GM23338 (cell line): ENCODE measurements at places on chromosomes 7 and 10. TPM values are rescaled to one million over a fixed set of nuclear protein-coding genes. Genes with fewer than 3 reads are reported as not detected.

The CYP2C19 gene
- polyA plus RNA-seq, result not detected in 2 replicates

The LIPF gene
- polyA plus RNA-seq, result not detected in 2 replicates

The NPFFR1 gene
- polyA plus RNA-seq, result 0.05 TPM in 1 of 2 replicates, not detected in the other

The HHEX gene
- polyA plus RNA-seq, result 0.99 and 2.0 TPM in 2 replicates

The CRTAC1 gene
- polyA plus RNA-seq, result 0.47 and 0.63 TPM in 2 replicates

The CCDC3 gene
- polyA plus RNA-seq, result 1.4 and 1.9 TPM in 2 replicates

The CTNNA3 gene
- polyA plus RNA-seq, result 0.71 and 1.2 TPM in 2 replicates

The ACTL6B gene
- polyA plus RNA-seq, result 2.5 and 3.5 TPM in 2 replicates

The CCDC71L gene
- 8.4 and 9.8 TPM in 2 replicates for polyA plus RNA-seq

The CALD1 gene
- polyA plus RNA-seq, result 762 and 842 TPM in 2 replicates

The TMEM213 gene
- polyA plus RNA-seq, result 0.14 and 0.89 TPM in 2 replicates

The IPMK gene
- 5.5 and 6.2 TPM in 2 replicates for polyA plus RNA-seq

The C10orf105 gene
- 0.15 and 0.19 TPM in 2 replicates for polyA plus RNA-seq

The CTTNBP2 gene
- 30.7 and 31.7 TPM in 2 replicates for polyA plus RNA-seq

The MYH16 gene
- not detected in 2 replicates for polyA plus RNA-seq

The KCNMA1 gene
- polyA plus RNA-seq, result 8.7 and 9.0 TPM in 2 replicates

The SH2D4B gene
- 0.08 TPM in 1 of 2 replicates, not detected in the other for polyA plus RNA-seq

The CYP2E1 gene
- 0.97 and 1.4 TPM in 2 replicates for polyA plus RNA-seq

The EBF3 gene
- polyA plus RNA-seq, result 0.12 and 0.27 TPM in 2 replicates

The TET1 gene
- 32.5 and 37.2 TPM in 2 replicates for polyA plus RNA-seq

The FASTK gene
- polyA plus RNA-seq, result 36.4 and 37.4 TPM in 2 replicates

The ASZ1 gene
- polyA plus RNA-seq, result not detected in 2 replicates

The GFRA1 gene
- polyA plus RNA-seq, result 1.2 and 1.4 TPM in 2 replicates

The SCIN gene
- polyA plus RNA-seq, result 0.92 and 1.1 TPM in 2 replicates

The GPR146 gene
- 0.37 TPM in 1 of 2 replicates, not detected in the other for polyA plus RNA-seq

The CALML3 gene
- not detected in 2 replicates for polyA plus RNA-seq

The PRSS37 gene
- polyA plus RNA-seq, result 0.23 and 0.58 TPM in 2 replicates

The PDGFA gene
- 35.6 and 39.5 TPM in 2 replicates for polyA plus RNA-seq

The RBP4 gene
- 0.47 and 0.79 TPM in 2 replicates for polyA plus RNA-seq

The RNLS gene
- polyA plus RNA-seq, result 5.7 and 8.8 TPM in 2 replicates

The BAG3 gene
- 8.4 and 8.6 TPM in 2 replicates for polyA plus RNA-seq
